T-helper 17 cell (primary cell): ENCODE measurements at places on chromosomes 16 and 17. TPM values are rescaled to one million over a fixed set of nuclear protein-coding genes. Genes with fewer than 3 reads are reported as not detected.

The RND2 gene
- total RNA-seq: 1.1 TPM

The SLC47A1 gene
- total RNA-seq: not detected

The PRSS36 gene
- 0.47 TPM for total RNA-seq

The CYTH1 gene
- total RNA-seq: 497 TPM

The PTX4 gene
- not detected for total RNA-seq
